ENCODE measurements at places on chromosomes 16 and 17. TPM values are rescaled to one million over a fixed set of nuclear protein-coding genes. Genes with fewer than 3 reads are reported as not detected.

The NAGS gene
- 0.98 TPM for total RNA-seq

The CCDC144A gene
- 12.0 TPM for total RNA-seq

The CD300C gene
- not detected for total RNA-seq

The TBX21 gene
- not detected for total RNA-seq

The ALDH3A1 gene
- 2.6 TPM for total RNA-seq

The DHRS7C gene
- total RNA-seq, result not detected

The SEC14L1 gene
- 65.8 TPM for total RNA-seq

The SLFN12L gene
- under 0.01 TPM for total RNA-seq

The TPSD1 gene
- not detected for total RNA-seq

The COPRS gene
- 65.0 TPM for total RNA-seq

The NACA2 gene
- total RNA-seq, result not detected

The CHST5 gene
- not detected for total RNA-seq

The GNGT2 gene
- not detected for total RNA-seq

The SKAP1 gene
- not detected for total RNA-seq

The GRAPL gene
- total RNA-seq, result 0.47 TPM
